ENCODE measurements at places on chromosomes 11 and 22. TPM values are rescaled to one million over a fixed set of nuclear protein-coding genes. Genes with fewer than 3 reads are reported as not detected.

The HEPHL1 gene
- not detected for total RNA-seq

The OR56A1 gene
- total RNA-seq = not detected

The MS4A3 gene
- total RNA-seq = not detected

The SYTL2 gene
- 49.4 TPM for total RNA-seq

The C11orf52 gene
- total RNA-seq = 0.34 TPM
